Stimulated activated CD4-positive, alpha-beta T cell treated with anti-CD3 and anti-CD28 coated beads, TNF-alpha, amount 100 ng/mL, for 48 hours (primary cell): ENCODE measurements at places on chromosomes 12 and 14.
A peak's percentile ranks its signal among the peaks of the same experiment; 100 is the strongest.

GRCh38 chr14:35932136-35932535 is 106.0 kb downstream of the BRMS1L start:
- DNase-seq, result no peak

DNA sequence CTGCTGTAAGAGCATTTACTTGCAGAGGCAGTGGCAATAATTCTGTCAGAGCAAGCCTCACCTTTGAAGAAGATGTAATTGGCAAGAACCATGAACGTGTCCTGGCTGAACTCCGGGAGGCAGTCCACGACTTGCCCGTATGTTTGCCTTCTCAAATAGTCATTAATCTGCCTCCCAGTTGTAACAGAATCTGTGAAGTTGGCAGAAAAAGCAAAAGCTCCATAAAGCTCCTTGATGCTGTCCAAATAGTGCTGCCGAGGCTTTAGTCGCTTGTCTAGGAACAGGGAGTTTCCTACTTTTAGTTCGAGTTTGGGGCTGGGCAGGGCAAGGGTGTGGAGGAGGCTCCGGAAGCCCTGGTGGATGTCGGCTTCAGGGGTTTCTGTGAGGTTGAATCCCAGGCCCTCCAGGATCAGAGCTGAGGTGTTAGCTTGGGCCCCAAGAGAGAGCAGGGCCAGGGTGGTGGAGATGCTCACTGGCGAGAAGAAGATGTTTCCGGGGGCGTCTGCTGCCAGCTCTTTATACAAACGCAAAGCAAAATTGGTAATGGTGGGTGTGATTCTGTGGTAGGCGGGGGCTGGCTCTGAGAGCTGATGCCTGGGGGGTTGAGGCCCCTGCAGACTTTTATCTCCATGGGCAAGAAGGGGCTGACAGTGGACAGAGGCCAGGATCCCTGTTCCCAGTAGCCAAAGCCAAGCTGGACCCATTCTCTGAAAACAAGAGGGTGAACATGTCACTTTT is 4.4 kb downstream of the SERPINA11 start:
- DNase-seq, result no peak

DNA sequence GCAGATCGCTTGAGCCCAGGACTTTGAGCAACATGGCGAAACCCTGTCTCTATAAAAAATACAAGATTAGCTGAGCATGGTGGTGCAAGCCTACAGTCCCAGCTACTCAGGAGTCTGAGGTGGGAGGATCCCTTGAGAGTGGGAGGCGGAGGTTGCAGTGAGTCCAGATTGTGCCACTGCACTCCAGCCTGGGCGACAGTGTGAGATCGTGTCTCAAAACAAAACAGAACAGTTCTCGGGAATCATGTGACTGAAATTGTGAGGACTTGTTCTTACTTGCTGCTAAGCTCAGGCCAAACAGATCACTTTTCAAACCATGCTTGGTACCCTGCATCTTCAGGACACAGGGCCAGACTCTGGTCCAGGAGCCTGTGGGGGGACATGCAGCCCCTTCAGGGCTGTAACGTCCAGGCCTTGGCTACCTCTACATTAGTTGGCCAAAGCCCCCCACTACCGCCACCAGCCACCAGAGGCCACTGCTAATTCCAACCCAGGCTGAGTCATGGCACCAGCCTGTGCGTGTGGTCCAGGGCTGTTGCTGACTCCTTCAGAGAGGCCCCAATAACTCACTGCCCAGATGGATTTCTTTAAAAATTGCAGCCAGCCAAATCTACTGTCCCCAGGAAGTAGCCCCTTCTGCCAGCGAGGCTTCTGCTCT is 33.4 kb upstream of the SYNDIG1L start:
- DNase-seq, result peak; percentile 13

DNA sequence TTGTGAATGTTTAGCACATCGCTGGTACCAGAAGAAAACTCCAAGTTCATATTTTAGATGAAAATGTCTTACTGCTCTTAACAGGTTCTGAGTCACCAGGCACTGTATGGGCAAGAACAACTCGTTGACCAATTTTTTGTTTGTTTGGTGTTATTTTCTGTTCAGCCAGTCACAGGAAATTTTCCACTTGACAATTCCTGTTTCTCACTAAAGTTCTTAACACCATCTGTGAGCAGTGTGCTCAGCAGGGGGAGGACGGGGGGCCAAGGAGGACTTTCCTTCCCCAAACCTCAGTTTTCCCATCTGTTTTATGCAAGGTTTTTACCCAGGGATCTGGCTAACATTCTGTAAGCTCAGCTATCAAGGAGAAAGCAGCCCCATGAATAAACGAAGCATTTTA is 3.0 kb downstream of the NUAK1 start:
- DNase-seq, result no peak

DNA sequence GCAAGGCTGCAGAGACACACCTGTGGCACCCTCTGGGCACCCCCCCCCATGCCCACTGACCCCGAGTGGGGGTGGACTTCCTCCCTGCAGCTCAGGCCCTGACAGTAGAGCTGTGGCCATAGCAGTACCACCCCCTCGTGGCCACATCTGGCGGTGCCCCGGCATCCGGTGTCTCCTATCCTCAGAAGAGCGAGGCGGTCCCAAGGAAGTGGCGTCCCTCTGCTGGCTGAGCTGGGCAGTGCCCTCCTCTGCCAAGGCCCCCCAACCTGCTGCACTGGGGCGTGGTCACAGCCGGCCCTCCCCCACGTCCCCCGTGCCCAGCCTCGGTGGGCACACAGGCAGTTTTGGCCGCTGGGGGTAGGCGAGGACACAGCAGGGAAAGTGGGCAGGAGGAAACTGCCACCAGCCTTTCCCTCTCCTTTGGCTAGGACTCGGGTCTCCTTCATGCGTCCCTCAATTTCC is 6.0 kb upstream of the SLC6A12 start:
- DNase-seq, result peak; percentile 57
